ENCODE measurements at places on chromosomes 2 and 18. TPM values are rescaled to one million over a fixed set of nuclear protein-coding genes. Genes with fewer than 3 reads are reported as not detected.

TYMS gene
- total RNA-seq: 5.8 TPM

- DNase-seq: peak; percentile 17
Observed at GRCh38 chr18:74836296-74837139, 238.8 kb downstream of the ZNF407 start.

DNA sequence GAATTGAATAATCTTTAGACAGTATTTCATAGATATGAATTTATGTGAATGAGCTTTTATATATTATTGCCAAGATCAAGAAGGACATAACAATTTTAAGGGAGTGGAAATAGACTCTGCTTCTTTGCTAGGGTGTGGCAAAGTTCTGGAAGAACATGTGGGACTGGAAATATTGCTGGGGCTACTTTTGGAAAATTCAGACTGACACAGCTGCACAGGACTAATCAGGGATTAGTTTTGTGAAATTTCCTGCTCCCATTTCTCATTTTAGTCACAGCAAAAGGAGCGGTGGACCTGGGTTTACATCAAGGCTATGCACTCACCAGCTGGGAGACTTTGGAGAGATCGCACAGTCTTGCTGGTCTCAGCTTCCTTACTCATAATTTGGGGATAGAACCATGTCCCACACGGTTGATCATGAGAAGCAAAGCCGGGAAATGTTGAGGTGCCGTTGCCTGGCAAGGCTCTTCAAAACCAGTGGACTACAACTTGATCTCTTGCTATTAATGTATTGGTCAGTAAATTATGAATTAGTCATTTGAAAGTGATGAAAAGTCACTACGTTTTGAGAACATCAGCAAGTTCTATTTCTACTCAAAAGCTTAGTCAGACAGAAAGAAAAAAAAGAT lies 42.4 kb downstream of the IL1RL2 start:
- no peak for DNase-seq

GRCh38 chr2:226023383-226023782 lies 623.9 kb downstream of the NYAP2 start:
- no peak for DNase-seq

DNA sequence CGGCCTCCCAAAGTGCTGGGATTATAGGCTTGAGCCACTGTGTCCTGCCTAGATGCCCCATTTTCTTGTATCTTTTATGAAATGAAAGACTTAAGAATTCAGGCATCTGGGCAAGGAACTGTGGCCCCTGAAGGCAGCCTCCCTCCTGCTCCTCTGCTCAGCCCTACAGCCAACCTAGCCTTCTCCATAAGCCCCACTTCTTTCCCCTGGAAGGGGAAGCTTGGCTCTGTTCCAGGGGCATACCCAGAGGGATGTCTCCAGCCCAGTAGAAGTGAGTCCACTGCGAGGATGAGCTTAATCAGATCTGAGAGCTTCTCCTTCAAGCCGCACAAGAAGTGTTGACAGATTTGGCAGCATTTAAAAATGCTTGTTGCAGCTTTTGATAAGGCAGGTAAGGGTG lies 39.7 kb downstream of the RHOB start:
- no peak for DNase-seq

GRCh38 chr2:33804155-33804554 lies 205.1 kb upstream of the FAM98A start:
- no peak for DNase-seq

DNA sequence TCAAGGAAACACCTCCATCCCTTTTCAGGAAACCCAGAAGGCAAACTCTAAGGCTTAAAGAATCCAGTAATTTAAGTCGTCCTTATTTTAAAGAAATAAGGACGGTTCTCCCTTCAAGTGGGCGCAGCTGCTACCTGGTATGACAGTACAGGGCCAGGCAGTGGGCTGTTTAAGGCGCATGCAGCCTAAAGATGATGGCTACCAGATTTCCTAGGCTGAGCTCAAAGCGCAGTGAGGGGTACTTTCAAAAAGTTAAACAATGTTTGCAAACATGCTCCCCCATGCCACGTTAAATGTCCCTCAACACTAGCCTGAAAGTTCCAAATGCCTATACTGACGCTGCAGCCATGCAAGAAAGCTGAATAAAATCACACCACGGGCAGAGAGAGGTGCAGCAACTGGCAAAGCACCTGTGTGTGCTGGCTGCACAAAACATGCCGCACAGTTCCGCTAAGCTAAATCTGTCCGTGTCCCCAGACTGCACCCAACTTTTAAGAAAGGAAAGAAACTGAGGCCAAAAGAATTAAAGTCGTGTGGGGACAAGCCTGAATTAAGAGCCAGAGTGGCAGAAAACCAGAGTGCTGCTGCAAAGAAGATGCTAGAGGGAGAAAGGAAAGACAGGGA lies 583 bp downstream of the HIBCH start:
- no peak for DNase-seq
